ENCODE measurements at places on chromosomes 5 and 9. TPM values are rescaled to one million over a fixed set of nuclear protein-coding genes. Genes with fewer than 3 reads are reported as not detected.

- H3K27me3 ChIP-seq: no peaks in the 10 kb centered on the region
- no peaks in the 10 kb centered on the region for H3K4me1 ChIP-seq
- no peak for DNase-seq
- no peak overlapping the region for H3K27ac ChIP-seq
- H3K36me3 ChIP-seq: no peaks in the 10 kb centered on the region
- H3K4me3 ChIP-seq: no peak overlapping the region
Observed at GRCh38 chr9:103789686-103790085, 304.4 kb upstream of the SMC2 start.

- H3K27me3 ChIP-seq: peaks cover 26% of the 10 kb centered on the region
- no peaks in the 10 kb centered on the region for H3K4me1 ChIP-seq
- no peaks in the 10 kb centered on the region for H3K36me3 ChIP-seq
- no peak overlapping the region for H3K27ac ChIP-seq
Observed at GRCh38 chr9:135413461-135413860, 66.1 kb upstream of the PPP1R26 start.

- peaks cover 23% of the 10 kb centered on the region for H3K36me3 ChIP-seq
- H3K4me3 ChIP-seq: no peak overlapping the region
- DNase-seq: no peak
- no peaks in the 10 kb centered on the region for H3K27me3 ChIP-seq
Observed at GRCh38 chr9:134049236-134049635, 18.6 kb downstream of the BRD3 start.

- H3K27me3 ChIP-seq: no peaks in the 10 kb centered on the region
- H3K4me1 ChIP-seq: peaks cover 26% of the 10 kb centered on the region
- H3K27ac ChIP-seq: peak overlapping the region; percentile 52
- H3K4me3 ChIP-seq: no peak overlapping the region
Observed at GRCh38 chr5:131610198-131611063, 24.6 kb downstream of the RAPGEF6 start.

DNA sequence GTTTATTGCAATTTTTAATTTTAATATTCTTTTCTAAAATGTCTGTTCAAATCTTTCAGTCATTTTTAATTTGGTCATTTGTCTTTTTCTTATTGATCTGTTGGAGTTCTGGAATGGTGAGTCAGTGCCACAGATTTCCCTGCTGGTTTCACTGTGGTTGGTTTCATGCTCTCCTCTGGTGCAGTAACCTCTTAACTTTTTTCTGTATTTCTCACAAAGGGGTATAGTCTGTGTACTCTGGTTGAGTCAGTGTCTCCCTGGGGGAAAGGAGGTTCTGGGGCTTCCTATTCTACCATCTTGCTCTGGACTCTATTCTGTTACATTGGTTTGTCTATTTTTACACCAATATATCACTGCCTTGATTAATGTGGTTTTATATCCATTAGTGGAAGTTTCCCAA is 178.8 kb downstream of the CSNK1G3 start:
- H3K4me3 ChIP-seq: no peak overlapping the region
- no peak overlapping the region for H3K27ac ChIP-seq
- H3K4me1 ChIP-seq: peaks cover 5% of the 10 kb centered on the region
- no peaks in the 10 kb centered on the region for H3K36me3 ChIP-seq
- H3K27me3 ChIP-seq: no peaks in the 10 kb centered on the region
- DNase-seq: peak; percentile 14

- no peak for DNase-seq
- no peaks in the 10 kb centered on the region for H3K36me3 ChIP-seq
- H3K27ac ChIP-seq: no peak overlapping the region
- no peaks in the 10 kb centered on the region for H3K4me1 ChIP-seq
- peaks cover 28% of the 10 kb centered on the region for H3K27me3 ChIP-seq
Observed at GRCh38 chr5:153135411-153135810, 355.1 kb upstream of the GRIA1 start.

DNA sequence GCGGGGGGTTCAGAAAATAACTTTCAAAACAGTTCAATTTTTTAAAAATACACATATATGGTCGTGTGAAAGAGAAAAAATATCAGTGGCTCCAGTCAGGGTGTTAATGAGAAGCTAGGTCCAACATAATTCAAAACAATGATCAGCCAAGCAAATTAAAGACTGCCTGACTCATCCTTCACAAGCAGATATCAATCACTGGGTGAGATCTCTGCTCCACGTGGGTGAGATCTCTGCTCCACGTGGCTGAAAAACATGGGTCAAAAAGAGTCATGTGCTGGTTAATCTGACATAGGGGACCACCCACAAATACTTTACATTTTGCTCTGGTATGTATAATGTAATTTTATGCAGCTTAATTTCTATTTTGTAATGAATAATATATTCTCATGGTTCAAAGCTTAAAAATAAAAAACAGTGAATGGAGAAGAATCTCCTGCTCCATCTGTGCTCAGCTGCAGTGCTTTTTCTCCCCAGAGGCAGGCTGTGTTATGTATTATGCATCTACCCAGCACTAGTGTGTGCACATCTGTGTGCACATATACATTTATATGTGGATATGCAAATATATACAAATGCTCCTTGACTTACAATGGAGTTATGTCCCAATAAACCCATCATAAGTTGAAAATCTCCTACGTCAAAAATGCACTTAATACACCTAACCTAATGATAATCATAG is 93.1 kb upstream of the S1PR3 start:
- H3K4me1 ChIP-seq: no peaks in the 10 kb centered on the region
- no peak overlapping the region for H3K27ac ChIP-seq

SLC25A2 gene
- 0.27 TPM for total RNA-seq

DNA sequence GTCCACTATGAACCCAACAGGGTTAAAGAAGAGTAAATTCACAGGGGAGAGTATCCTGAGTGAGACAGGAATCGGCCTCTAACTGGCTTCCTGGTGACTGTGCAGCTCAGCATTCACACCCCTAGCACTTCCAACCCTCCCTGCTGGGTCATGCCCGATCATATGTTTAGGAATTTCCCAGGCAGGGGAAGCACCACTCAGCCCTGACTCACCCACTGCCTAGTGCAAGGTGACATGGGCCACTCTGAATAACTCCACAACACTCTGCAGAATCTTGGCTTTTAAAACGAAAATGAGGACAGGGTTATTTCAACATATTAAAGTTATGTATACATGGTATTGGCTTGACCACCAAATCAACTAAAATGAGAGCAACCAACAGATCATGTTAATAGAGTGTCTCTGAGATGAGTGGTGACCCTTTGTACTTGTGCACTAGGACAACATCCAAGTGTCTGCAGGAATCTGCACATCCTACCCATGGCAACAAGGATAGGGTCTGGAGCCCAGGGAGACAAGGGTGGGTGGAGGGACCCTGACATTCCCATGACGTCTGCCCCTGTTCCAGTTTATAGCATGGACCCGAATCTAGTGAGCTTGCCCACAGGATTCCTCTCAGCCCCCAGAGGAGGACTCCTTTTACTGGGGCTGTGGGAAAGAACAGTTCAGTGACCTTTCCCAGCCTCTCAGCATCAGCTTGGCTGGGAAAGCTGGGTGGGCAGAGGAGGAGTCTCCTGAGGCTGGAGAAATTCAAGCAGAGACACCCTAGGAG is 485.8 kb downstream of the SEMA5A start:
- no peak for DNase-seq
- H3K27ac ChIP-seq: no peak overlapping the region
- no peak overlapping the region for H3K4me3 ChIP-seq
- H3K36me3 ChIP-seq: no peaks in the 10 kb centered on the region

- no peaks in the 10 kb centered on the region for H3K27me3 ChIP-seq
- H3K27ac ChIP-seq: no peak overlapping the region
- H3K4me3 ChIP-seq: no peak overlapping the region
- DNase-seq: peak; percentile 11
- H3K4me1 ChIP-seq: peaks cover 21% of the 10 kb centered on the region
Observed at GRCh38 chr5:90949469-90950358, 391.1 kb downstream of the ADGRV1 start.

IL3 gene
- not detected for total RNA-seq

Data from Calu3 (cell line).